Myocyte (in vitro differentiated cells): ENCODE measurements at places on chromosomes 3 and 15.

DNA sequence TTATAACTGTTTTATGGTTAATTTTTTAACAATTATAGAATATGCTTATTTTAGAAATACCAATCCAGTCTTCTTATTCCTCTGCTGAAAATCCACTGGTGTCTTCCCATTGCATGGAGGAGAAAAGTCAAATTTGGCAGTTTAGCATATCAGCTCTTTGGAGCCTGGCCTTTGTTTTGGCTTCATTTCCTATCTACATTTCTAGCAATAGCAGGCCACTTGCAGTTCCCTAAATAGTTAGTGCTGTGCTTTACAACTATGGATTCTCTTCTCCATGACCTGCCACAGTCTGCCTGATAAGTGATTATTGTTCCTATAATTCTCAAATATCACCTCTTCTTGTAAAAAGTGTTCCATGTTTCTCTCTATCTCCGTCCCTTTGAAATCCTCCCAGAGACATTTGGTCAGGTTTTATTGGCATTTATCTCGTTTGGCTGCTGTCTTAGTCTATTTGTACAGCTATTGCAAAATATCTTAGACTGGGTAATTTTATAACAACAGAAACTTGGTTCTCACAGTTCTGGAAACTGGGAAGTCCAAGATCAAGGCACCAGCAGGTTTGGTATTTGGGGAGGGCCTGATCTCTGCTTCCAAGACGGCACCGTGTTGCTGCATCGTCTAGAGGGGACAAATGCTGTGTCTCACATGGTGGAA is 8.2 kb upstream of the SEC22A start:
- no peak for DNase-seq

- no peak for DNase-seq
These were observed 1.0 kb upstream of the CD200R1L start for GRCh38 chr3:112847692-112848091.

DNA sequence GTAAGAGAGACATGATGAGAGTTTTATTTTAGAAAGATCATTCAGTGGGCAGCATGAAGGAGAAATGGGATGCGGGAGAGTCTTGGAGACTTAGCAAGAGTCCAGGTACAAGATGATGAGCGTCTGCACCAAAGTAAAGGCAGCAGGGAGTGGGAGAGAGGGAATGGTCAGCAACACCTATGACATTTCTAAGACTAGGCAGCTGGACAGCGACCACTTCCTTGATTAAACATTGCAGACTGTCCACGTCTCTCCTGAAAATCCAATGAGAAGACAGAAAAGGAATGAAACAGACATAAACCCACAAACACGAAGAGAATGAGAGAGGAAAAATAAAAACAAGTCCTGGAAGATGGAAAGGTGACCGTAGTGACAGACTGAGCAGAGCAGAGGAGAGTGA is 46.7 kb upstream of the HEG1 start:
- DNase-seq: no peak

DNA sequence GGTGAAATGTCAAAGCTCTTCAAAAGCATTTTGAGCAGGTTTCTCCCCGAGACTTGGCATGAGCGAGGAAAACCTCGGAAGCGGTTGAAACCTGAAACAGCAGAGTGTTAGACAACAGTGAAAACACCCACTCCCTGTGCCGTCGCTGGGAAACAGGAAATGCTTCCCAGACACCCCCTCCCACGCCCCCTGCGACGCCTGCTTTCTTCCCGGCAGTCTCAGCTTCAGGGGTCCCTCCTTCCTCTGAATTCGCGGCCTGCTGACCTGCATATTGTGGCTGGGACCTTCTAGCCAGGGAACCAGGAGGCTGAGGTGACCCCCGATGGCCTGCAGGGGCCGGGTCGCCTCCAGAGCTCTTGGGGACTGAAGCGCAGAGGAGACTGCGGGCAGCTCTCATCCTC is 250.6 kb upstream of the LYSMD4 start:
- DNase-seq: no peak

DNA sequence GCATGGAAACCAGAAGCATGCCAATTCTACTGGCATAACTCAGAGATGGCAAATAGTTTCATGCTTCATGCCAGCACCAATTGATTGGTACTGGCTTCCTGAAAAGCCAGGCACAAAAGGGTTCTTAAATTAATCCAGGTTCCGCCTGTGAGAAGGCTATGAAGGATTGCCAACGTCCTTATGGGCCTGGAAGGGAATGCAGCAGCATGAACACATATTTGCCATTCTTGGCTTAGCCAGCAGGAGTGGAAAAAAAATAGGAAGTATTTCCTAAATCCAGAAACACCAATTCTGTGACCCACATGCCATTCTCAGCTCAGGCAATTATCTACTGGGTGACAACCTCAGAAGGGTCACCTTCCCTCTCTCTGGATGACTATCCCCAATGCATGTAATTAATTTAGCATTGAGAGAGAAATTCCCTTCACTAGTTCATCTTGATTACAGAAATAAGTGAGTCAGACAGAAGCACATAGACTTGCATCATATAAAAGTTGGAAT is 36.0 kb downstream of the ADAMTS9 start:
- DNase-seq: no peak

- DNase-seq: no peak
These were observed 15.5 kb upstream of the EHD4 start for GRCh38 chr15:41987925-41988275.

GRCh38 chr3:107981471-107982111 is 109.2 kb downstream of the CD47 start:
- no peak for DNase-seq

GRCh38 chr3:151787626-151788025 is 26.3 kb upstream of the AADAC start:
- DNase-seq: peak; percentile 43

GRCh38 chr15:85475317-85475701 is 94.9 kb downstream of the AKAP13 start:
- DNase-seq: no peak

DNA sequence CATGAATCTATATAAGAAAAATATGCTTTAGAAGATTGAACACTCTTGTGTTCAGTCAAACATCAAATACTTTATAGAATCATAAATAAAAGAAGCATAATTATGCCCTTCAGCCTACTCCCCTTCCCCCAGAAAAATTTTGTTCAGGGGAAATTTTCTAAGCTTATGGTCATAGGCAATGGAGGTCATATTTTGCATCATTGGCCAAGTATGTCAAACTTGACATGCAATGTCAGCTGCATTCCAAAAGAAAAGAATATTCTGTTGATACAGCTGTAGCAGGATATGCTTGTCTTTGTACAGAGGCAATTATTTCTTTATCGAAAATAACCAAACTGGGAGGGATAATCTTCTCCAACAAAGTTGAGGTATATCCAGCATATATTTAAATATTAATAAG is 328.2 kb downstream of the ZIC1 start:
- peak; percentile 69 for DNase-seq

DNA sequence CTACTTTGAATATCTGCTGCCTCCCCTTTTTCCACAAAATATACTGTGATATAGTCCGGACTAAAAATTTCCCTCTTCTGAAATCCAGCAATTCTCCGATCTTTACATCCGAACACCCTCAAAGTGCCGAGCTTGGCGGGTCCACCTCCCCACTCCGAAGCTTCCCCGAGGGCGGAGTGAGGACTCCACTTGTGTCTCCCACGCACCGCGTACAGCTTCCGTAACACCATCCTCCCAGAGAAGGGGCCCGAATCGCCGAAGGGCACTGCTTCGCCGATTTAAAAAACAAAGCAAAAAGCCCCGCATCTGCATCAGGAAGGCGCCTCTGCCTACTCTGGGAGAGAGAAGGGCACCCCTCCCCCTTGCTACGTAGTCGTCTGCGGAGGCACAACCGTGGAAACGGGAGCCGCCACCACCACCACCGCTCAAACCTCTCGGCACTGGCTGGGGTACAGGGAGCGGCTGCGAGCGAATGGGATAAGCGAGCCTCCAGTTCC is 551 bp downstream of the NCBP2 start:
- no peak for DNase-seq

- DNase-seq: peak; percentile 31
These were observed 29.9 kb upstream of the ST3GAL6 start for GRCh38 chr3:98733053-98733811.

GRCh38 chr3:125032683-125033082 is 23.1 kb downstream of the HEG1 start:
- peak; percentile 31 for DNase-seq

- DNase-seq: no peak
These were observed 188.3 kb downstream of the PLCH1 start for GRCh38 chr3:155556531-155556930.

GRCh38 chr15:69704700-69705099 is 252.1 kb downstream of the RPLP1 start:
- no peak for DNase-seq

DNA sequence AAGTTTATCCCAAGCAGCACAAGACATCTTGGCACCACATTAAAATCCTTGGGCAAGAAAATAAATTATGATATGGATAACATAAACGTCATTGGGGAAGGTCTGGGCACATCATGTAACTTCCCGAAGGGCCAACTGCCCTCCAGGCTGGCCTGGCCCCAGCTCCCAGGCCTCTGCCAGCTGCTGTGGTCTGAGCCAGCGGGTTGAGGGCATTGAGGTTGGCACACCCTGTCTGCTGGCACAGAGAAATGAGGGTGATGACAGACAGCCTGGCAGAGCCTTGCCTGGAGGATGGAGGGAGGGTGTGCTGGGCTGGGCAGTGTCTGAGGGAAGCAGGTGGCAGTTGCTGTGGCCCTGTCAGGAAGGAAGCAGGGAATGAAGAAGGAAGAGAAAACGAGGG is 3.3 kb upstream of the RBSN start:
- peak; percentile 98 for DNase-seq

GRCh38 chr15:27176785-27177406 is 205.9 kb downstream of the GABRG3 start:
- no peak for DNase-seq

DNA sequence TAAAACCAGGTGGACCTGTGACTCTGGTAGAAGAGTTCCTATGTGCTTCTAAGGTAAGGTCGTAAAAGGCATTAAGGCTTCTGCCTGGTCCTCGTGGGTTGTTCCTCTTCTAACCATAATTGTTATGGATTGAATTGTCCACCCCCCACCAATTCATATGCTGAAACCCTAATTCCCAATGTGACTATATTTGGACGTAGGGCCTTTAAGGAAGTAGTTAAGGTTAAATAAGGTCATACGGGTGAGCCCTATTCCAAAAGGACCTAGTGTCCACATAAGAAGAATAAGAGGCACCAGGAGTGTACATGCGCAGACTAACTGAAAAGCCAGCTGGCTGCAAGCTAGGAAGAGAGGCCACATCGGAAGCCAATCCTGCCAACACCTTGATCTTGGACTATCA is 1.9 kb downstream of the ADPGK start:
- DNase-seq: no peak

GRCh38 chr15:61653110-61653509 is 407.1 kb downstream of the VPS13C start:
- DNase-seq: peak; percentile 41

DNA sequence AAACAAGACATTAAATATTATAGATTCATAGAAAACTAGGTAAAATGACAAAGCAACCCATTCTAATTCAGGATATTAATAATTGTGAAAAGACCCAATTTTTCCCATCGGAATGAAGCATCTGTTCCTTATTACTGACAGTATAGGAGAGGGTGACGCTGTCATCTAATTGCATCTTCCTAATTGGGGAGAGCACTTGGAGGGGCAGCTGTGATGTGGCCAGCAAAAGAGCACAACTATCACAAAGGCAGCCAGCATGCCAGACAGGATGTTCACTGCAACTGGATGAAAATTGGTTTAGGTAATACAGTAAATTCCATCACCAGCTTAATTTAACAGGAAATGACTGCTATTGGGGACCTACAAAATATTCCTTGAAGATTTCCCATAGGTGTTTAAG is 21.9 kb upstream of the MINAR1 start:
- DNase-seq: no peak

- DNase-seq: no peak
These were observed 74.2 kb downstream of the CRTC3 start for GRCh38 chr15:90603893-90604292.
